ENCODE measurements at places on chromosomes 12 and 14.

DNA sequence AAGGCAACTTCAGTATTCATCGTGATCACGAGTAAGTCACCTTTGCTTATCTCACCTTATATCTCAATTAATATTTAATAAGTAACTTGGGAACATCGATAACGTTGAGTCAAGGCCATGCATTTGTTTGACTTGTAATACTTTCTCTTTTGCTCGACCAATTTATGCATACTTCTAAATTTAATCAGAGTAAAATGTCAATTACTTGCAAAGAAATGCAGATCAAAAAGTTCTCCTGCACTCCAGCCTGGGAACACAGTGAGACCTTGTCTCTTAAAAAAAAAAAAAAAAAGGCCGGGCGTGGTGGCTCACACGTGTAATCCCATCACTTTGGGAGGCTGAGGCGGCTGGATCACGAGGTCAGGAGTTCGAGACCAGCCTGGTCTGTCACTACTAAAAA, 11.8 kb upstream of the HIP1R start:
- peak; percentile 65 for DNase-seq

DNA sequence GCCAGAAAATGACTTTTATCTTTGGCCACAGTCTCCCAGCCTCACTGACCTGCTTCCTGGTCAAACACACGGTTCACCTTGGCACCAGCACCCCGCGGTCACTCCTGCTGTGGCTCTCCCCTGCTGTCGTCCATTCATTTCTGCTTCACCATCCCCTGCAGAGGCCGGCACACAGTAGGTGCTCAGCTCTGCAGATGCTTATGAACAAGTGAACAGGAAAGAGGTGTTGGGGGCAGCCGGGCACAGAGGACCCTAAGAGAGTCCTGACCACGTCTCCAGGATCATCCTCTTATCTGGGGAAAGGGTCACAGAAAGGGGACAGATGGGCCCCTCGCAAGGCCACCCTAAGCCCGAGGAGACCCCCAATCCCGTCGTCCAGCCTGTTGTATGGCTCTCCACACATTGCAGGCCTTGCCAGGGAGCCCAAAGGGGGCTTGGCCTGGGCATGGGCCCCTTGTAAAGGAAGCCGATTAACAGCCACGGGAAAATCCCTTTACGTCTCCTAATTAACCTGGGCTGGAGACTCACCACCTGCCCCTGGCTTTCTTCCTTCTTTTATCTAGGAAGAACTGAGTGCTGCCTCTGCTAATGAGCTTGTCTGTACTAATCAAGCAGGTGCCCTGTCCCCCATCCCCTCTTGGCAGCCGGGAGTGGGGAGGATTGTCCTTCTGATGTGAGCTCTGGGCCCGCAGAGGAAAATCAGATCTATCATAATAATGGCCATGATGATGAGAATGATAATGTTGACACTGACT, 119.2 kb downstream of the AACS start:
- DNase-seq = no peak

- no peak for DNase-seq
Measured at GRCh38 chr12:62627181-62627580, 160.6 kb downstream of the MON2 start.

- no peak for DNase-seq
Measured at GRCh38 chr14:65115615-65116014, 13.3 kb upstream of the MAX start.

- DNase-seq = no peak
Measured at GRCh38 chr14:67971627-67972625, 152.3 kb downstream of the RAD51B start.

DNA sequence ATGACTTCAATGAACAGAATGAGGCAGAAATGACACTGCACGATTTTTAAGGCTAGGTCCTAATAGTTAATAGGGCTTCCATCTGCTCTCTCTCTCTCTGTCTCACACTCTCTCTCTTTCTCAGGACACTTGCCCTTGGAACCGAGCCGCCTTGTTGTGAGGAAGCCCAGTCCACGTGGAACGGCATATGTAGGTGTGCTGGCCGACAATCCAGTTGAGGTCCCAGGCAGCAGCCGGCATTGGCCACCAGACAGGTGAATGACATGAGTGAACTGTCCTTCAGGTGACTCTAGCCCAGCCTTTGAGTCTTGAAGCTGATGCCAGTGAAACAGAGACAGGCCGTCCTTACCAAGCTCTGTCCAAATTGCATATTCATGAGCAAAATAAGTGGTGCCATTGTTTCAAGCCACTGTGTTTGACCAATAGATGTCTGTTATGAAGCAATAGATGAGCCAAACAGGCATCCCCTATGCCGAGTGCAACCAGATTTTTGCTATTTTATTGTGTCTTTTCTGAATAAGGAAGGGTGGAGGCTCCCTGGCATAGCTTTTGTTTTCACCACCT, 217.5 kb upstream of the LHX5 start:
- DNase-seq = no peak

- DNase-seq = no peak
Measured at GRCh38 chr12:97555547-97556187, 93.1 kb downstream of the RMST start.

DNA sequence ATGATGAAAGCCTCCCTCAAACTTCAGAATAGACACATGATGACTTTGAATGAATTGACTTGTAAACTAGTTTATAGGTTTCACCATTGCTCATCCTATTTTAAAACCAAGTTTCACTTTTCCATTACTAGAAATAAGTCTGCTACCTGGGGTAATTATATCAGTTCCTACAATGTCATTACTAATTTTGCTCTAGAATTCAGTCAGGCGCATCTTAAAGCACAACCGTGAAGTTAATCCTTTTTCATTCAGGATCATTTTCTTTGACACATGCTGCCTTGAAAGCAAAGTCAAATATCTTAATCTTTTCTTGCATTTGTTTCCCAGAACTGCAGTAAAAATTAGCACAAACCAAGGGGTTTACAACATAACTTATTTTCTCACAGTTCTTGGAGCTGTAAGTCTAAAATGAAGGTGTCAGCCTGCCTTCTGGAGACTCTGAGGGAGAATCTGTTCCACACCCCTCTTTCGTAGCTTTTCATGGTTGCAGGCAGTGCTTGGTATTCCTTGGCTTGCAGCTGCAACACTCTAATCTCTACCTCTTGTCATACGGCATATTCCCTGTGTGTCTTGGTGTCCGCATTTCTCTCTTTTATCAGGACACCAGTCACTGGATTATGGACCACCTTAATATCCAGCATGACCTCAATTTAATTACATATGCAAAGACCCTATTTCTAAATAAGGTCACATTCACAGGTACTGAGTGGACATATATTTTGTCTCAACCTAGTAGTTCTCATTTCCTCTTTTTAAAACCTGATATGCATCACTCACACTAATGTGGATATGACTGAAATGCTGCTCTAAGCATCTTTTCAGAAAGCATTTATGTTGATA, 114.3 kb upstream of the PDZRN4 start:
- DNase-seq = no peak

DNA sequence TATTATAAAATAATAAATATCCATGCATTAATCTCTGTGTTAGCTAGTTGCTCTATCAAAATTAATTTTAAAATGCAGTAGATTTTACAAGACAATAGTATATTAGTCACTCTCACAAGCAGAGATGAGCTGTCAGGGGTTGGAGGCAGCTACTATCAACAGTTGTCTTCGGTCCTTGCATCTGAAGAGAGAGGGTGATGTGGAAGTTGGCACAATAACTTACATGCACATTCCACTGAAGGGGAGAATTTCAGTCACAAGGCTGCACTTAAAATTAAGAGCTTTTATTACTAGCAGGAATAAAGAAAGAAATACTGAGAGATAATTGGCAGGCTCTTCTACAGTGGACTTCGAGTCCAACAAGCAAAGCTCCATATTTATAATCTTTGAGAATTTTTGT, 166.9 kb upstream of the DCN start:
- no peak for DNase-seq

- no peak for DNase-seq
Measured at GRCh38 chr14:95460647-95461478, 55.6 kb downstream of the SYNE3 start.

DNA sequence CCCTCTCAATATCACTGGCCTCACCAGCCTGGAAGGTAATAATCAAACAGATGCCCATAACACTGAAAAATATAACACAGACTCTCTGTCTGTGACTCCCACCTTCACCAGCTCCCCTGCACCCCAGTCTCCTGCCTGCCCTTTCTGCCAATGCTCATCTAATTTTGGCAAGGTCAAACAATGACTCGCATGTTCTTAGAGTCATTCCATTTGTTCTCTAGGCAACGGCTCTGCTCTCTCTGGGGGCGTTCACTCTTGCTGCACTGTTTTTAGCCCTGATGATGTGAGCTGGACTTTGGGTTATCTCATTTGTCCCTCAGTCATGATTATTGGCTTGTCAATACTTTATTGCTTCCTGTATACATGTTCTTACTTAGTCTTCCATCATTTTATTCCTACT, 691.8 kb downstream of the FLRT2 start:
- no peak for DNase-seq

GRCh38 chr12:74626397-74626796, 88.8 kb downstream of the ATXN7L3B start:
- no peak for DNase-seq

- no peak for DNase-seq
Measured at GRCh38 chr12:43210485-43211192, 341.4 kb downstream of the ADAMTS20 start.

DNA sequence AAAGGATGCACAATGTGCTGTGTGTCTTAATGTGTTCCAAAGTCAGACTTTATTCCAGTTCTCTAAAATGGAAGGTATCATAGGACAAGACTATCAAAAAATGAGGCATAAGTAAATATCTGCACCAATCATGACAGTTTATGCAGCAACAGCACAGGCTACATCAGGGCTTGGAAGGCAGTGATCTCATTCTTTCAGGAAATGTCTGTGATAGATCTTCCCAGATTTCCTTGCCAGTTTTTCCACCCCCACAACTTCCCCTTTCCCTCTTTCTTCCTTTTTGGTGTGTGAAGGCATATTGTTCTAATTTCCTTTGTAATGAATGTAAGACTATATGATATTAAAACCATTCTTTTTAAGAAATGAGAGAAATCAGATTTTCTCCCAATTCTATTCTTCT, 326.7 kb downstream of the ATP23 start:
- no peak for DNase-seq

DNA sequence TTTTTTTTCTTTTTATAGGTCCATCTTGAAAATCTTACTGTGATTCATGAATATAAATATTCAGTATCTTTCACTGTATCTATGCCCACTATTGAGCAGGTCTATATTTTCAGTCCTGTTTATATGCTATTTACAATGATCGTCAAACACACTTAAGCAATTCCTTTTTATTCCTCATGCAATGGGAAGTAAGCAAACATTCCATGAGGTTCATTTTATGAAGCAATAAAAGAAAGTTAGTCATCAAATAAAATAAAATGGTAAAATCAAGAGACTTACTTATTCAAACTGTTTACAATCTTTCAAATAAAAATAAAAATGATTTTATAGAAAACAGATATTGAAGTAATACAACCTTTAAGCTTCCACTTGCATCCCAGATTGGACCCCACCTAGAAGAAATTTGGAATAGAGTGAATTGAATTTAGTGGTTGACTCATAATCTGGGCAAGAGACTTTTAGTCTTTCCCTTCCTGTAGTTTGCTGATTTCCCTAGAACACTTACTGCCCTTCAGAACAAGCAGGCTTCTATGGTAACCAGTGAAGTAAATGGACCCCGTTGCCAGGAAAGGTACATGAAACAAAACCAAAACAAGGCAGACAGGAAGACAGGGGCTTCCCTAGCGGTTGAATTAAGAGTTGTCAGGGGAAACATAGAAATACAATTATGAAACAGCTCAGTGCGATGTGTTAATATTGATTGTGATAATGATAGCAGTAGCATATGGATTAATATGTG, 241.0 kb upstream of the ATP2B1 start:
- no peak for DNase-seq

GRCh38 chr12:63179224-63179623, 28.2 kb upstream of the AVPR1A start:
- no peak for DNase-seq

Data from body of pancreas (tissue), 4 donors.